ENCODE measurements at places on chromosomes 4 and X.

- peak; percentile 17 for DNase-seq
Measured at GRCh38 chr4:87555773-87556619, 26.8 kb upstream of the SPARCL1 start.

DNA sequence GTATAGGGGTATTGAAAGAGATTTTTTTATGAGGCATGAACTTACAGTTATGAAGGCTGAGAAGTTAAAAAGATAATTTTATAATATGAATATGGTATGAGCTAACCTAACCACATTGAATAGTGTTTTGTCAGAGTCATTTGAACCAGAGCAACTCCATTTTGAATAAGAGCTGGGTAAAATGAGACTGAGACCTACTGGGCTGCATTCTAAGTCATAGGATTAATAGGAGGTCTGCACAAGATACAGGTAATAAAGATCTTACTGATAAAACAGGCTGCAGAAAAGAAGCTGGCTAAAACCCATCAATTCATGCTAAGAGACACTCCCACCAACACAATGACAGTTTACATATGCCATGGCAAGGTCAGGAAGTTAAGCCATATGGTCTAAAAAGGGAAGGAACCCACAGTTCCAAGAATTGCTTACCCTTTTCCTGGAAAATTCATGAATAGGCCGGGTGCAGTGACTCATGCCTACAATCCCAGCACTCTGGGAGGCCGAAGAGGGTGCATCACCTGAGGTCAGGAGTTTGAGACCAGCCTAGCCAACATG lies 209.2 kb downstream of the TECRL start:
- no peak for DNase-seq

GRCh38 chrX:131821945-131822622 lies 201.0 kb upstream of the STK26 start:
- no peak for DNase-seq

- DNase-seq: no peak
Measured at GRCh38 chrX:1874899-1875298, 260.0 kb downstream of the ASMT start.

GRCh38 chr4:96835991-96836390 lies 996.1 kb downstream of the PDHA2 start:
- no peak for DNase-seq

GRCh38 chrX:154738011-154738738 lies 12.7 kb downstream of the GAB3 start:
- DNase-seq: peak; percentile 57

DNA sequence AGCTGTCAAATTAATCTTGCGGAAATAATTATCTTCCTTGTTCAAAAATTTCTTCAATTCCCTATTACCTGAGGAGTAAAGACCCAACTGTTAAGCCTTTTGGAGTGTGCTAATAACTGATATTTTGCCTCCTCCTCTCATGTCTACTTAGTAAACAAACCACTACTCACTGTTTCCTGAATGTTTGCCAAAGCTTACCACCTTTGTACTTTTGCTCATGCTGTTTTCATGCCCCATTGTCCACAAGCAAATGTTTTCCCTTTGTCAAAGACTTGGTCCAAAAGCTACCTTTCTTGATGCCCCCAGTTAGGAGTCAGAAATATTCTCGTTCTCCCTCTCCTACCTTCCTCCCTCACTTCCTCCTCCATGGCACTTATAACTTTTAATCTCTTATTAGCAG lies 226.1 kb downstream of the ENOX2 start:
- no peak for DNase-seq

DNA sequence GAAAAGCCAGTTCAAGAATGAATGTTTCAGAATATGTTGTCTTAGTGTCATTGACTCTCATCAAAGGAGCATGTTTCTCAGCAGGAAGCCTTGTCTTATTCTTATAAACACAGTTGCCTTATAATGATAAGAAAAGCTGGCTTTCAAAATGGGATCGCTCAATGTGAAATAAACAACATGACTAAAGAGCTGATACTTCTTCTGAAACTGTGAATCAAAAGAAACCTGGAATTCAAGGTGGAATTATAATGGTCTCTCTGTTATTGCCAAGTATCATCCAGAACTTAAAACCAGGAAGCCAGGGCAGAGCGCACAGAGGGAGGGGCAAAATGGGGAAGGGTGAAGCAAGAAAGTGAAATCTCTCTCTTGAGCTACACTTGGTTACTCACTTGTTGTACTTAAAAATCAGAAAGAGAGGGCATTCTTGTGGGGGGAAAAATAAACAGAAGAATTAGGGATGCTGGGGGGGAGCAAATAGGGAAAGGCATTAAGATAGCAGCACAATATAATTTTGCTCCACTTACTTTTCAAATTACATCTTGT lies 270.0 kb downstream of the MAPK10 start:
- peak; percentile 9 for DNase-seq

GRCh38 chr4:46844325-46844917 lies 64.6 kb downstream of the COX7B2 start:
- peak; percentile 80 for DNase-seq

DNA sequence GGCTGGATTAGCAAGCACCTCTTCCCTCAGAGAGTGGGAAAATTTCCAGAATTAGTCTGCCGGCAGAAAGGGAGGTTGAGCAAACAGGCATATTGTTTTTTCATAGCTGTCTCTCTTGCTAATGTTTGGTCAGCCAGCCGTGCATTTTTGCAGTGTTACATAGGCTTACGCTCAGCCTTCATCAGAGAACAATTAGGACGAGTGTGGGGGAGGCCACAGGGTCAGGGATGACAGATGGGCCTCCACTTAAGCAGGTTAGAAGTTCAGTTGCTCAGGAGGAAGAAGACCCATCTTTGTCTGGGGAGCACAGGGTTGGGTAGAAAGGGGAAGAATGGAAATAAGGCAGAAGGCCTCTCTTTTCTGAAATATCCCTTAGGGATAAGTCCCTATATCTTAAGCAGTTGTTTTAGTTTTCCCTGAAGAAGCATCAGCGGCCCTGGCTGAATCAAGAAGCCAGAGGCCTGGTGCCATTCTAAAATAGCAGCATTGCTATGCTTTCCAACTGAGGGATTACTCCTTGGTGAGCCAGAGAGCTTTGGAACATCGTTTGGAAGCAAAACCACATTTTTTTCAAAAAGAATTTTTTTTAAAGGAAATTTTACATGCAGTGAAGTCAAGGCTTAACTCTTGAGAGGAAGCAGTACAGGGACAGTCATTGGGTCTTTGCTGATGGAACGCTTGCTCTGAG lies 118.8 kb downstream of the SMIM20 start:
- DNase-seq: no peak

DNA sequence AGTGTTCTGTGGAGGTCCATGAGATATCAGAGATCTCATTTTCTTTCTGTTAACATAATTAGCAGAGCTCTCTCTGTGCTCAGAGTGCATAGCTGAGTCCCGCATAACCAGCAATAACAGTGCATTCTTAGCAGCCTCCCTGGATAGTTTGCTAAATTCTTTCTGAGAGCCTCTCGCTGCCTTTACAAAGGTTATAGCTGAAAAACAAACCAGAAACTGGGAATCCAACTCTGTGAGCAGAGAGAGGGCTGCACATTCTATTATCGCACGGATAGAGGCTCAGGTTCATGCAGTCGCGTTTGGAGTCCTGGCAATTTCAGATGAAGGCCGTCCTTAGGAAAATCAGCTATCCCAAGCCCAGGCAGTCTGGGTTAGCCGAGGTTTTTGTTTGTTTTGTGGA lies 1.2 kb downstream of the ENPP6 start:
- DNase-seq: no peak

DNA sequence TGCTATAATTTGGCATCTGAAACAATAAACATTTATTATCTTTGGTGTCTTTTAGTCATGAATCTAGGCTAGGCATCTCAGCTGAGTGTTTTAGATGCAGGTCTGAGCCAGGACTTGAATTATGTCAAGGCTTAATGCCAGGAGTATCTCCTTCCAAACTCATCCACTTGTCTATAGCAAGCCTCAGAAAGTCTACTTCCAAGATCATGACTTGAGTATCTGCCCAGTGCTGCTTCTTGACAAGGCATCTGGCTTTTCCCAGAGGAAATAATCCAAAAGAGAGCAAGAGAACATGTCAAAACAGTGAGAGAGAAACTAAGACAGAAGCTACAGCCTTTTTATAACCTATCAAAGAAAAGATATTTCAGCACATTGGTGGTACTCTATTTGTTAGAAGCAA lies 1052.1 kb upstream of the PCDH10 start:
- DNase-seq: no peak

DNA sequence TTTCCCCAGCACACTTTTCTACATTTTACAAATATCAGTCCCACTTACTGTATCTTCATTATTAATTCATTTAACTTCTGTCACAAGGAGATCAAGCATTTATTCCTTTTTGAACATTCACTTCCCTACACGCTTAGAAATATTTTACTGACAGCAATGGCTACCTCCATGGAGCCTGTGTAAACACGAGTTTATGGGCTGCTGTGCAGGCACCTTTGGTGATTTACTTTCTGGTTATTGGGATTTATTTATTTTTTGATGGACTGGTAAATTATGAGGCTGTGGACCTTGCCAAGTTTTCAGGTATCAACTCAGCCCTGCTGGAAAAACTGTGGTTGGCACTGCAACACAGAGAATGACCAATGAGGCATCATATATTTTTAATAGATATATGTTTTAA lies 45.4 kb upstream of the PAQR3 start:
- DNase-seq: no peak

- DNase-seq: no peak
Measured at GRCh38 chr4:31995943-31996901, 1276.1 kb downstream of the PCDH7 start.

DNA sequence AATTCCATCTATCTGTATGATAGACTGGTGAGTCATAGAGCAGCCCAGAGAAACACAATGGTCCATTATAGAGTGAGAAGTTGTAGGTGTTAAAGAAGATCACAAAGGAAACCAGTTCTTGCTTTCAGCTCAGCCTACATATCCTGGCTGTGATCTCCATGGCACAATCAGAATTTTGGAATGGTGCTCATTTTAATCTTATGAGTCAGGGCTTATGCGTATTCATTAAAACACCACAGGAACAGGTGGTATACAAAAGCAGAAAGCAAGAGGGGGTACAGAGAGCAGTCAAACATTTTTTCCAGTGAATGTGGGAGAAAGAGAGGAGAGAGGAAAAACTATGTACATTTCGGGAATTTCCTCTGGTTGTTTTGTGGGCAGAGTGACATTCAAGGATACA lies 126.9 kb downstream of the MFAP3L start:
- no peak for DNase-seq

- DNase-seq: no peak
Measured at GRCh38 chr4:16908377-16909021, 10.1 kb upstream of the LDB2 start.

GRCh38 chrX:68121371-68121770 lies 311.9 kb downstream of the OPHN1 start:
- DNase-seq: no peak

DNA sequence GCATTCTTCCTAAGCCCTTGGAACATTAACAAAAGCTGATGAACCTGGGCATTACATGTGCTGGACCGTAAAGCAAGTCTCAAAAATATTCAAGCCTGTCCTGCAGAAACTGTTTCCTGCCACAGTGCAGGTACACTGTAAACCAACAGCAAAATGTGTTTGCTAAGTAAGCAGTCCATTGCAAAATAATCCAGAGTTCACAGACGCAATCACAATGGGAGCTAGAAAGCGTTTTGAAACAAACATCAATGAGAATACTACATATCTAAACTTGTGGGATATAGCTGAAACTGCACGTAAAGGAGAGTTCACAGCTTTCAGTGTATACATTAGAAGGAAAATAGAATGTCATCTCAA lies 61.6 kb downstream of the RGS12 start:
- no peak for DNase-seq

GRCh38 chr4:57442831-57443291 lies 332.7 kb upstream of the IGFBP7 start:
- DNase-seq: peak; percentile 30

DNA sequence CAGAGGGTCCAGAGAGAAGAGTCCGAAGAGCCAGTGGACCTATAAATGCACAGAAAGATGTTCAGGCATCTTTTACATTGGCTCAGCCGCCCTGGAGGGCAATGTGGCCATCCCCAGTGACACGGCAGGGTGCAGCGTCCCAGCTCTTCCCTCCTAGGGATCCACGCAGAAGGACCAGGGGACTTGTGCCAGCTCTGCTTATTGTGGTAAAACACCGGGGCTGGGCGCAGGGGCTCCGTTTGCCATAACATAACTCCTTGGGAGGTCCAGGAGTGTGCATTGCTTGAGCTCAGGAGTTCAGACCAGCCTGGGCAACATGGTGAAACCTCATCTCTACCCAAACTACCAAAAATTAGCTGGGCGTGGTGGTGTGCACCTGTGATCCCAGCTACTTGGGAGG lies 70.2 kb downstream of the CPZ start:
- no peak for DNase-seq

GRCh38 chrX:150897421-150898320 lies 797 bp downstream of the CD99L2 start:
- DNase-seq: no peak

DNA sequence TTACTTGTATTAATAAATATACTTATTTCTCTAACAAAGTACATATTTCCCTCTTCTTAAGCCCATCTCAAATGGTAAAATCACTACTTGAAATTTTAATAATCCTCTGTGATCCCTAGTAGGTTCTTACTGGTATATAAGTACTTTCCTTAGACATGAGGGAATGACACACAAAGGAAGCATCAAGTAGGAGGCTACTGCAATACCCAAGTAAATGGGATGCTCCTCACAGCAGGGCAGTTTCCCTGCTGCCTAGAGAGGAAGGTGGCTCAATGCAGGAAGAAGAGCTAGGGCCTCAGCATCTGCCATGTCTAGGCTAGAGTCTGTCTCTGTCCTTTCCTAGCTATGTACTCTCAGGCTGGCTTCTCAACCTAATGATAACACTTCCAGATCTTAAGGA lies 122.1 kb upstream of the DIPK2B start:
- DNase-seq: no peak

DNA sequence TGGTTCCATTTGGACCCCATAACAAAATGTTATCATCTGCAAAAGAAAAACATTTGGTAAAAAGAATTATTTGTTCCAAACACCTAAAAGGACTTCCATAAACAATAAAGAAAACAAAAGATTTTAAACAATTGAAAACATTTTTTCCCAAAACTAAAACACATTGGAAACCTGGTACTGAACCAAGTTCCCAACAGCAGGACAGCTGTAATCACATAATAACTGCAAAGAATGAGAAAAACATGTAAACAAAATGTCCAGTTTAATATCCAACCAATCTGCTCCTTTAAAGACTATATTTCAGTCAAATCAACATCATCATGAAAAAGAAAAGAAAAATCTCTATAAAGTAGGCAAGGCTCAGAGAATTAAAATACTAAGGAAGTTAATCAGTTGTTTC lies 36.3 kb downstream of the PRDM5 start:
- DNase-seq: no peak

- no peak for DNase-seq
Measured at GRCh38 chrX:131609480-131609879, 65.6 kb downstream of the OR13H1 start.

- DNase-seq: no peak
Measured at GRCh38 chr4:177041356-177041755, 248.6 kb upstream of the VEGFC start.

DNA sequence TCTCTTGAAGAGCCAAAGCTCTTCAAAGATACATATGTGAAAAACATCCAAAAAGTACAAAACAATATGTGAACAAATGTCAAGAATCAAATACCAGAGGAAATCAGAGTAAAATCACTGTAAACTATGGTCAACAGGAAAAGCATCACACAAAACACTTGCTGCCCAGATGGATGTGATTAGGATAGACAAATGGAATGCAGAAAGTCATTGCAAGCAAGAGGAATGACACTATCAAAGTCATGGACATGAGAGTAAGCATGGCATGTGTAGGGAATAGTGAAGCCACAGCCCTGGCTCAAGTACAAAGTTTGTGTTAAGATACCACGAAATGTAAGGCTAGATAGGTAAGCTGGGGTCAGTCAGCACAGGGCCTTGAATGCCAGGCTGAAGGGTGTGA lies 37.7 kb downstream of the CLDN2 start:
- DNase-seq: no peak

Data from suppressor macrophage (primary cell).